Activated CD4-positive, alpha-beta T cell treated with anti-CD3 and anti-CD28 coated beads for 24 hours (primary cell): ENCODE measurements at places on chromosomes 6 and 20.

DNA sequence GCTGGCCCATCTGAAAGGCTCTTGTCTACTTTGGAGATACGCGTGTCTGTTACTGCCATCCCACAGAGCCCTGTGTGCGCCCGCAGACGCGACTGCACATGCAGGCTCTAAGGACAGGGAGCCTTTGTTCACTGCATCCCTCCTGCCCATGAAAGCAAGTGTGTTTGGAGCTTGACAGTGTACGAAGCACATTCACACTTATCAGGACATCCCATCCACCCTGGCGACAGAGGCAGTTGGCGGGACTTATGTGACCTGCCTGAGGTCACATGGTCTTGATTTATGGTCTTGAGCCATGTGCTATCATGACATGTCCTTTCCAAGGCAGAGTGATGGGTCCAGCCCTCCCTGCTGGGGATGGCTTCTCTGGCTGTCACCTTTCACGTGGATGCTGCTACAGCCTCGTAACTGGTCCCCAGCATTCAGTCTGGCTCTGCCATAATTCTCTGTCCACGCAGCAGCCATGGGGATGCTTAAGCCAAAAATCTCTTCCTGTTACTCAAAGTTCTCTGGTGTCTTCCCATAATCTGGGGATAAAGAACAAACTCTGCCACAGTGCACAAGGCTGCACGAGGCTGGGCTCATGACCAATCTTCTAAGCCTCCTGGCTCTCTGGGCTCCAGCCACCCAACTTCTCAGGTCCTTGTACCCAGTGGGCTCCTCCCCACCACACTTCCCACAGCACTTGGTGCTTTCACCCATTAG is 36.3 kb upstream of the FAM83D start:
- no peak for DNase-seq

DNA sequence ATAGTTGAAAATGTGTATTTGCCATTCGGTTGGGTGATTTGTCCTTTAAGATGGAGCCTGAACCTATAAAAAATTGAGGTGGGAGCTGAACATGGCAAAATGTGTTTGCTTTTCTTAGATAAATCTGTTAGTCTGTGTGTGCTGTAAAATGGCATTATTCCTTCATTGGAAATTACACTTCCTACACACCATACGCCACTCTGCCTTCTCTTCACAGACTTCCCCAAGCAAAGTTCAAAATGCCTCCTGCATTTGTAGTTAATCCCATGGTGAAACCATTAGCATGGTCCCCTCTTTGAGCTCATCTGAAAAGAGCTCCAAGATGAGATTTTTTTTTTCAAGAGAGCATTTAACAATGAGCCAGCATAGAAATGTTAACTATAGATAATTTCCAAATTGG is 567 bp downstream of the ADTRP start:
- DNase-seq: no peak

DNA sequence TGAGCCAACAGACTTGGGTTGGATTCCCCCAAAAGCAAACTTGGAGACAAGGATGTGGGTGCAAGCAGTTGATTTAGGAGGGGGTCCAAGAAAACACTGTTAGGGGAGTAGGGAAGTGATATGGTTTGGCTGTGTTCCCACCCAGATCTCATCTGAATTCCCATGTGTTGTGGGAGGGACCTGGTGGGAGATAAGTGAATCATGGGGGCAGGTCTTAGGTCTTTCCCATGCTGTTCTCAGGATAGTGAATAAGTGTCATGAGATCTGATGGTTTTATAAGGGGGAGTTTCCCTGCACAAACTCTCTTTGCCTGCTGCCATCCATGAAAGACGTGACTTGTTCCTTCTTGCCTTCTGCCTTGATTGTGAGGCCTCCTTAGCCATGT is 542.6 kb downstream of the DHX35 start:
- no peak for DNase-seq

GRCh38 chr6:142367501-142368018 is 65.8 kb downstream of the ADGRG6 start:
- DNase-seq: no peak

DNA sequence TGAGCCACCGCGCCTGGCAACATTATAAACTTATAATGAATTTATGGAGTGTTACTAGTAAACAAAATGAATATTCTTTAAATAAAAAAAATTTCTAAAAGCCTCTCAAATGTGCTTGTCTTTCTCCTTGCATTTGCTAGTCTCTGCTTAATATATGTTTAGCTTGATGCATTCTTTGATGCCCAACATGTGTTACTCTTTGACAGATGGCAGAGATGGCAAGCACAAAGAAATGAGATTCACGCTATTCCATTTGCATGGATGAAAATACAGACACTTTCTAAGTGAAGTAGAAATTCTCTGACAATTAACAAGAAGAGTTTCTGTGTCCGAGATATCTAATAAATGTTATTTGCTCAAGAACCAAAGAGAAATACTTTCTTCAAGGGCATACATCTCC is 30.1 kb downstream of the DCDC2 start:
- DNase-seq: no peak

- no peak for DNase-seq
Observed at GRCh38 chr6:10338151-10338550, 76.7 kb downstream of the TFAP2A start.

GRCh38 chr6:2181567-2181966 is 63.8 kb downstream of the GMDS start:
- no peak for DNase-seq
